ENCODE measurements at places on chromosomes 2 and 18.

- no peak for DNase-seq
Observed at GRCh38 chr2:27059141-27059820, 7.8 kb downstream of the AGBL5 start.

DNA sequence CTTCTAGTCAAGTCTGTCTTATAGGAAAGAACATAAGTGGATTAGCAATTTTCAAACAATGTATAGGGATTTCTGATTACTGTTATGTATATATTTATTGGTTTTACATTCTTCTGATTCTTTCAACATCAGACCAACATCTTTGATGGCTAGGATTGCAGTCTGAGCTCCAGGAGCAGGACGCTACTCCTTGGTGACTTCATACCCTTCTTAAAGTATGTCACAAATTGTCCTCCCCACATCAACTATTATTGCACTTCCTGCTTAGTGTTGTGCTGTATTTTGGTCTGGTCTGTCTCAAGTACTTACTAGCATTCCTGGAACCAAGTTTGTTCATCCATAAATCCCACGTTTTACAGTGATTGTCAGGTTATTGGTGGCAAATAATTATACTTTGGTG lies 49.0 kb downstream of the MAP2 start:
- no peak for DNase-seq

GRCh38 chr2:223357076-223357475 lies 245.1 kb downstream of the SCG2 start:
- DNase-seq = no peak

GRCh38 chr2:112050316-112050715 lies 4.8 kb upstream of the TMEM87B start:
- no peak for DNase-seq

DNA sequence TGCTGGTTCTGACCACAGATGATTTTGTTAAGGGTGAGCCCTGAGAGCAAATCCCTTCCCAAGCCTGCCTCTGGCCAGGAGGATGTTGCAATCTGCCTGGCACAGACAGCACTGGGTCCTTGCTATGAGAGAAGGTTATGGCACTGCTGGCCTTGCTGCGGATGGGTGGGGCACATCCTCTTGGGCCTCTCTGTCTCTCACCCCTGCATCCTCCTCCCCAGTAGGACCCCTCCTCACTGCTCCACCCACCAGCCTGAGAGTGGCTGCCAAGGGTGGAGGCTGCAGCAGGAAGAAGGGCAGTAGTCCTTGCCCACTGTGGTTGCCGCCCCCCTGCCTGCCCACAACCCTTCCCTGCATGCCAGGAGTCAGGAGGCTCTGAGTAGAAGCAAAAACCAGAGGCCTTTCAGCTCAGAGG lies 180.9 kb downstream of the ZBTB7C start:
- no peak for DNase-seq

DNA sequence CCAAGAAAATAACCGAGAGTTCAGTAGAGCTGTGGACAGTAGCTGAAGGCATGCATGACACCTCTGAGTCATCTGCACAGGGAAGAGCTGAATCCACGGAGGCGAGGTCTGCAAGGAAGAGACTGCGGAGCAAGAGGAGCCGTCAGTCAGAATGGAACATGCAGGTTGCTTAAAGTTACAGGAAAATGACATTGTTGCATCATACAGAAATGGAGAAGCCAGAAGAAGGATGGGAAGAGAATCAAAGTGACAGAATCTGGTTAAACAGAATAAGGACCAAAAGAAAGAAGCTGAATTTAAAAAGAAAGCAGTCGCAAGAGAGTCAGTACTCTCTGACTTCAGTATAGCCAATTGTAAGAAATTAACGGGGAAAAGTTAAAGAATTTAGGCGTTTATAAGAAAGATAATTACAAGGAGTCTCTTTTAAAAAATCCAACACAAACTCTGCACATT lies 533.8 kb downstream of the ADCYAP1 start:
- no peak for DNase-seq

GRCh38 chr18:62543021-62543420 lies 20.2 kb downstream of the ZCCHC2 start:
- DNase-seq = no peak

- DNase-seq = no peak
Observed at GRCh38 chr2:3200420-3200939, 177.1 kb downstream of the EIPR1 start.

DNA sequence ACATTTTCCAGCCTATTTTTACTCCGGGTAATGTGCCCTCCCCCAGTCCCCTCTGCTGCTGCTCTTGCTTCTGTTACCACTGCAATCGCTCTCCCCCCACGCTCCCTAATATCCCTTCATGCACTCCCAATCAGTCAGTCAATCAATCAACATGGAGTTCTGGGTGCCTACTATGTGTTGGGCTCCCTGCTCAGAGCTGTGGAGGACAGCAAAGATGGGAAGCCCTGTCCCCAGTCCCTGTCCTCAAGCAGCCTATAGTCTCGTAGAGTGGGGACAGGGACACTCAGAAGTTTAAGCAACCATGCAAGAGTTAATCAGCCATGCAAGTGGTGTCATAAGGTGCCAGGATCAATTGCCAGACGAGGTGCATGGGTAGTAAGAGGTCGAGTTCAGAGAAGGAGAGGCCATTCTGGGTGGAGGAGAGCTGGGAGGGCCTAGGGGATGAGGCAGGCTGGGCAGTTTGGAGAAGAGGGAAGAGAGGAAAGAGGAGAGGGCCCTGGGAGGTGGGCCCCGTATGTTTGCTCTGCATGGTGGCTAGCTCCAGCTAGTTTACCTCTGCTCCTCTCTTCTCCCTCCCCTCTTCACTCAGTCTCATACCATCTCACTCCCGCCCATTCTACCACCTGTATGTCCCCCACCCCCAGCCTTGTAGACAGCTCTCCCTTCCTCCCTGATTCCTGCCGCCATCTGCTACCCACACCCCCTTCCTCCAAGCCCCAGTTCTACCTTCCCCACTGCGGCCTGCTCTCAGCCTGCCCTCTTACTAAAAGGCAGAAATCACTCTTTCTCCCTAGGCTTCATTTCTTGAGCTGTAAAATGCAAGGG lies 3.9 kb downstream of the ASIC4 start:
- no peak for DNase-seq

DNA sequence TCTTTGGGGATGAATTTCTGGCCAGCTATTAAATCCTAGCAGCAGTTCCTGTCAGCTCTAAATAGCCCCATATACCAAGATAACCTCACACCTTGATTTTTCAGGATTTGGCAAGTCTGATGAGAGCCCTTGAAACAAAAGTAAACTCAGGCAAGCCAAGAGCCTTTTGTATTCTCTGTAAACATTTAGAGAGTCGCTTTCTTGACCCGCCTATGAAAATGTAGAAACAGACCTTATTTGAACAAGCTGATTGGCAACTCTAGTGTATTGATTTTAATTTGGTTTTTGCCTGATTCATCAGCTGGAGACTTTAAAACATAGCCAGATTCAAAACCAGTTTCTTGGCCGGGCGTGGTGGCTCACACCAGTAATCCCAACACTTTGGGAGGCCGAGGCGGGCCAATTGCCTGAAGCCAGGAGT lies 43.4 kb downstream of the CABLES1 start:
- DNase-seq = no peak

DNA sequence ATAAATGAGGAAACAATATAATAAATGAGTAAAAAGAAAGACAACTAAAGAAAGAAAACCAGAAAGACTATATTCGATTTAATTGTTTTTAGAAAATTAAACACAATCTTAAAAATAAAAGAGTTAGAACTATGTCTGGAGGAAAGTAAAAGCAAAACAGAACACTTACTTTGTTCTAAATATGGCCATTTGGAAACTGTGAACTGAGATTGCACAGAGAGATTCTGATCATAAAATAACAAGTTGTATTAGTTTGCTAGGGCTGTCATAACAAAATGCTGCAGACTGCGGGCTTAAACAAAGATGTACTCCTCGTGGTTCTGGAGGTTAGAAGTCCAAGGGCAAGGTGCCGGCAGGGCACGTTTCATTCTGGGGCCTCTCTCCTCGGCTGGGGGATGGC lies 128.1 kb upstream of the AQP4 start:
- no peak for DNase-seq

DNA sequence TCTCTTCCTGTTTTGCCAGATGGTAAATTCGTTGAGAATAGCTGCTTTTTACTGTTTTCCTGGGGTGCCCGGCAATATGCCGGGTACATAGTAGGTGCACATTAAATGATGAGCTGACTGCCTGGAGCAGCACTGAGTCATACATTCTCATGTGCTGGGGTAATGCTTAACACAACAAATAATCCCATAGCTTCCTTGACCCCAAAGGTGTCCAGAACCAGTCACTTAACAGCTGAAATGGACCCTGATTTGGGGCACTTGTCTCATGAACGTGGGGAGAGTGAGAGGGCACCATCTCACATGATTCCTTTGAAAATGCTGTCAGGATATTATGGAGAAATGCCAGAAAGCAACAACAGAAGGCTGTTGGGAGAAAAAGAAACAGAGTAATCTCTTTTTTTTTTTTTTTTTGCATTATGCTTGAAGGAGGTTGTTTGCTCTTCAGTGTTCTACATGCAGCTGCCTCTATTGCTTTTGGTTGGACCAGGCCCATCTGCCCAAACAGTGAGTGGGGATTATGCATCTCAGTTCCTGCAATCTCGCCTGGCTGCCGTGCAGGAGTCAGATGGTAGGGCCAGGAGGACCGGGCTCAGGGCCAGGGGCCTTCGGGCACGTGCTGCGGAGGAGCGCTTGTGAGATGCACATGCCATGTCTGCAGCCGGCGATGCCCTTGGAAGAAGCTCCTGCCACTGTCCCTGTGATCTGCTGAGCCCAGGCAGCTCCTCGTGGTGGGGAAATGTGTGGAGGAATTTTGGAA lies 162.1 kb downstream of the SH3RF3 start:
- DNase-seq = no peak

DNA sequence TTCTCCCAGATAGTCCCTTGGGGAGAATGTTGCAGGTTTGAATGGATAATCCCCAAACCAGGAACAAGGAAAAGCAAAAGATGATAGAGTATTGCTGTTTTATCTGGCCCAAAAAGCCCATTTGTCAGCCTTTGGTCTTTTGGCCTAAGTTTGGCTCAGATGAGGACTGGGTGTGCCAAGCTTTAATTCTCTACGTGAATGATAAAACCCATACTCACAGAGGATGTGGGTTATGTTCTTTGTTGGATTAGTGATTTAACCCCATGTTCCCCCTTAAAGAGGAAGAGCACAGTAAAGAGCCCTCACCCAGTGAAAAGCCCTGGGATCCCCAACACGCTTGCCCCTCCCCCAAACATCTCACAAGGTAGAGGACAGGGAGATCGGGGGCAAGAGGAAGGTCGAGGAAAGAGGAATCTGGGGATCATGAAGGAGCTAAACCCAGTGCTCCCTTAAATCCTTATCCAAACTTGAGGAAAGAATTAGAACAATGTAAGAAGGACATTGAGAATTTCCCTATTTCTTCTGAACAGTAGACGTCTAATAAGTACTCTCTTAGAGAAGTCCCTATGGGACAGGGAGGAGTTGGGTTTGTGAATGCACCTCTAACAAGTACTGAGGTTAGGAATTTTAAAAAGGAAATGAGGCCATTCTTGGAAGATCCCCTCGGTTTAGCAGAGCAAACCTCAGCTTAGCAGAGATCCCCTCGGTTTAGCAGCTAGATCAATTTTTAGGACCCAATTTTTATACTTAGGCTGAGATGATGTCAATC lies 105.0 kb downstream of the HIBCH start:
- DNase-seq = no peak

- no peak for DNase-seq
Observed at GRCh38 chr18:9387891-9388290, 53.3 kb downstream of the TWSG1 start.

DNA sequence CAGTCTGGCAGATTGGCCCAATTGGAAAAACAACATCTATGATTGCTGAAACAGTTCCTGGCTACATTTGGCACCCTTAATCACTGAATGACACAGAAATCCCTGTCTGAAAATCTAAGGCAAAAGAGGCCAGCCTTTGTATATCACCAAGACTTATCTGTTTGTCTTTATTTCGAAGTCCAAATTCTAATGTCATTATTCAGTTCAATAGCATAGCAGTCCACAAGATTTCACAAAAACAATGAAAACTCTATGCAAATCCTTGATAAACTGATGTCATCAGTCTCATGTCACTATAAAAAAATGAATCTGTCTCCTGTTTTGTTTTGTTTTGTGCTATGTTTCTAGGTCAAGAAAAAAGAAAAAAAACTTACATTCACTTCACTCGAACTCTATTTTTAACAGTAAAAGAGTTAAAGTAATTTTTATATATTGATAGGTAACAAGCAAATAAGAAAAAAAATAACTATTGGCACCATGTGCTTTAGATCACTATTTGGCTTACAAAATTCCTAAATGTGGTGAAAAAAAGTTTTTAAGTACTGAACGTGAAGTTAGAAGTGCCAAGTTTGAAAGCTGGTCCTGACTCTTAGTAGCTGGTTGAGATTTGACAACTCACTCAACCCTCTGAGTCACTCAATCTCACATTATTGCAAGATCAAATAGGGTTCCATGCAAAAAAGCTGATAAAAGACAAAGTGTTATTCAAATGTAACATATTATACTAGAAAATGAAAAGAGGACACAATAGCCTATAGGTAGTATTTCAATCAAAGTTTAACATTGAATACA lies 359.3 kb downstream of the IRS1 start:
- no peak for DNase-seq

DNA sequence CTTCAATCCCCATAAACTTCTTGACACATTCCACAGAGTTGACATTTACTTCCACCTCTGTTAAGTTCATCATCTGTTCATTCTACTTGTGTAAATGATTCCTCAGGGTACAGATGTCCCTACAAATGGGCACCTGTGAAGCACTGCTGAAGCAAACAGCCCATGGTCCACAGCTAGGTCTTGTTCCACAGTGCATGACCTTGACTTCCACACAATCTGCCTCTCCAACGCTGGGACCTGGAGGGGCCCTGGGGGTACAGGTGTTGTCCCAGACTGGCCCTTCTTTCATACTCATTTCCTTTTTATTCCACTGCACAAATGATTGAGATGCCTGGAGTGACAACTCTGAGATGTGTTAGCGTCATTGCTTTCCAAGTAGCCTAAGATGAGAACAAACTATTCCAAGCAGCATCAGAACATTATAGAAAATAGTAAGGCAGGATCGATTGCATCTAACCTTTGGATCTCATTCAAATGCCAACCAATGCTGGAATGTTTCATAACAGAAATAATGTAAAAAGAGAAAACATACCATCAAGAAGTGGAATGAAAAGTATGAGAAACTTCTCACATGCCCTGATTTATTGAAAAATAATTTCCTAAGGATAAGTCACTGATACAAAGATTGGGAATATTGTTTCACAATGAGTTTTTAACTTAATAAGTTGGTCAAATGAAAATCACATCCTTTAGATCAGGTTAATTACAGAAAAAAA lies 31.2 kb downstream of the PIEZO2 start:
- DNase-seq = no peak

GRCh38 chr2:224957540-224958461 lies 84.5 kb downstream of the DOCK10 start:
- no peak for DNase-seq

DNA sequence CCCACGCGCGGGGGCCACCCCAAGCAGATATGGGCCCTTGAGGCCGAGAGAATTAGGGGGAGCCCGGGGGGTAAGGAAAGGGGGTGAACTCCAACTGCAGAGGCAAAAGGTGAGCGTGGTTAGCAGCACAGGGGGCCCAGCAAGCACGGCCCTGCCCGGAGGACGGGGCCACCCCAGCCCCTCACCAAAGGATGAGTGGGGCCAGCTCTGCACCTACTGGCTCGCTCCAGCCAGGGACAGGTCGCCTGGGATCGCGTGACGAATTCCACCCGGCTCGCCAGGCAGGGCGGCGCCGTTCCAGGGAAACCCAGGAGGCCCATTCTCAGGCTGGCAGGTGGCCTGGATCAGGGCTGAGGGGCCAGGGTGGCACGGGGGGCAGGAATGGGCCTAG lies 38.6 kb downstream of the BIN1 start:
- no peak for DNase-seq

Measured in Caco-2 (cell line).